ENCODE measurements at places on chromosomes 1 and 21.

DNA sequence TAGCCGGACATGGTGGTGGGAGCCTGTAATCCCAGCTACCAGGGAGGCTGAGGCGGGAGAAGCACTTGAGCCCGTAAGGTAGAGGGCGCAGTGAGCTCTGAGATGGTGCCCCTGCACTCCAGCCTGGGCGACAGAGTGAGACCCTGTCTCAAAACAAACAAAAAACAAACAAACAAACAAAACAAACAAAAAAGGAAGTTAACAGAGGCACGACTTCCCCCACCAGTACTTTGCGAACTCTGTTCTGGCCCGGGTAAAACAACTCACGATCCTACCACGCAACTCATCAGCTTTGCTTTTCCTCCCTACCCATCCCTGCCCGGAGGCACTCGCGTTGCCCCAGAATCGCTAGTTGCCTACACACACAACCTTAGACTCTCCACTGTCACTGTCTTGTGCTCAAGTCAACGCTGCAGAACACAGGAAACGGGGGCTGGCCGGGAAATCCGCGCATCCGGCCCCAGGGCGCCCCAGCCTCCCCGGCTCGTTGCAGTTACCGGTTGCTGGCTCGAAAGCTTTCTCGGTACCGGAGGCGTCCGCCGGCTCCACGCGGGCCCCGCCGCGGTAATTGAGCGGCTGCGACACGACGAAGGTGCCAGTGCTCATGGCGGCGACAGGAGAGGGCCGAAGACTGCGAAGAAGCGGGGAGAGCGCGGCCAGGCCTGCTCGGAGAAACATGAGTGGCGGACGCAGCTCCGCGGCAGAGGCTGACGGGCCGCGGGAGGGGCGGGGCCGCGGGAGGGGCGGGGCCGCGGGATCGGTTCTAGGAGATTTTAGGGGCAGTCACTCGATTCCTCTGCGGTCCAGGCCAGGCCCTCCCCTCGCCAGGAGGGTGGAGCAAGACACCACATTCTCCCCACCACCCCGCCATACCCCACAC lies at the start of gene ALDH9A1:
TSS of gene ALDH9A1 (minus strand) at position 682 of the 880 bp plus-strand sequence. CDS start at position 678, 4 bp downstream.
- DNase-seq: peak; percentile 68

DNA sequence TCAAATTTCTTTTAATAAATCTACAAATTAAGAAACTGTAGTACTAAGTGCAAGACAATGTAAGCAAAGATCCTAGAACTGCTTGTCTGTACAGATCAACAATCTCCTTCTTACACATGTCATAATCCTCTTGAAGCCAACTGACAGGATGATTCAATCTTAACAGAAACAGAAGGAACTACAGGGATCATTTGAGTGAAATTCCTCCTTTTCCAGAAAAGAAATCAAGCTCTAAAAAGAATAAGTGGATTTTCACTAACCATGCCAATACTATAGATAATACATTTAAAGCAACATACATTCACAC lies 53.2 kb downstream of the RAB3GAP2 start:
- DNase-seq: no peak

GRCh38 chr1:198150369-198150768 lies 6.4 kb upstream of the NEK7 start:
- no peak for DNase-seq

DNA sequence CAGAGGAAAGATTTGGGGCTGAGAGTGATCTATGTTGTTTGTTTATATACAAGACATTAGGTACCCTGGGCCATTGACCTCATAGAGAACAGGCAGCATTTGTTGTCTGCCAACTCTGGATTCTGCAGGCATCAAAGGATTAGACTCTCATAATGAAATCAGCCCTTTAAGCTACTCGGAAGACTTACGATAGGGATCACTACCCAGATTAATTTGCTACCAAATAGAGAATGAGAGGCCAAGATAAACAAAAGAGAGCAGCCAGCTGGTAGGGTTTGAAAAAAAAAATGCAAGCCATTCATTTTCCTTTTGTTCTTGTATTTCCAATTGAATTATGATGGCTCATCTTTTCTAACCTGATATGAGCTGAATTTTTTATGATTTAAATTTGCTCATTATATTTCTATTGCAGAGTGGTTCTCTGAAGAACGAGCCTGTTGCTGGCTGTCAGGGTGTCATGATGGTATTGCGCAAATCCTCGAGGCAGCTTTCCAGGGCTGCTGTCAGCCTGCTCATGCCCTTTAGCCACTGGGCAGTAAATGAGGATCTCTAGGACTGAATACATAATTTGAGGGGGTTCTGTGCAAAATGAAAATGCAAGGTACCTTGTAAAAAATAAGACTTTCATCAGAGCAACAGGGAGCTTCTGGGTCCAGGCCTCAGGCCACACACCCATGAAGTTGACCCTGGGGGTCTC lies 116.4 kb upstream of the KCNJ15 start:
- DNase-seq: no peak

- DNase-seq: no peak
These were observed 27.7 kb downstream of the NEK2 start for GRCh38 chr1:211647711-211648121.

DNA sequence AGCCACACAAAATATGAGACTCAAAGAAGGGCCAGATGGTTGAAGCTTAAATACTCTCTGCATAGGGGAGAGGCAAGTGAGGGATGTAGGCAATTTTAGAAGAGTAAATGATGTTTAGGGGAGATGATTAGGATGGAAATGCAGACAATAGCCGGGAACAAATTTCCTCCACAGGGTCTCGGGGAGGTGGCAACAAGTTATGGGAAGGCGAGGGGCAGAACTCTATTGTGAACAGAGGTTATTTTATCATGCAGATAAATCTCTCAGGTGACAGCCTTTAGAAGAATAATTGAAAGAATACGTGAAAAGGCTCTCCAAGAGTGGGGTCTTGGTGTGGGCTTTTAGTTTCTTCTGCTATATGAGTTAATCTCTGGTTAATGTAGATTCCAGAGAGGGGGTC lies 166.7 kb downstream of the GALNT2 start:
- no peak for DNase-seq

GRCh38 chr21:40766381-40766780 lies 80.6 kb downstream of the DSCAM start:
- no peak for DNase-seq

- no peak for DNase-seq
These were observed 27.8 kb downstream of the CBR1 start for GRCh38 chr21:36097427-36098181.

GRCh38 chr1:43482215-43482614 lies 28.5 kb upstream of the HYI start:
- no peak for DNase-seq

DNA sequence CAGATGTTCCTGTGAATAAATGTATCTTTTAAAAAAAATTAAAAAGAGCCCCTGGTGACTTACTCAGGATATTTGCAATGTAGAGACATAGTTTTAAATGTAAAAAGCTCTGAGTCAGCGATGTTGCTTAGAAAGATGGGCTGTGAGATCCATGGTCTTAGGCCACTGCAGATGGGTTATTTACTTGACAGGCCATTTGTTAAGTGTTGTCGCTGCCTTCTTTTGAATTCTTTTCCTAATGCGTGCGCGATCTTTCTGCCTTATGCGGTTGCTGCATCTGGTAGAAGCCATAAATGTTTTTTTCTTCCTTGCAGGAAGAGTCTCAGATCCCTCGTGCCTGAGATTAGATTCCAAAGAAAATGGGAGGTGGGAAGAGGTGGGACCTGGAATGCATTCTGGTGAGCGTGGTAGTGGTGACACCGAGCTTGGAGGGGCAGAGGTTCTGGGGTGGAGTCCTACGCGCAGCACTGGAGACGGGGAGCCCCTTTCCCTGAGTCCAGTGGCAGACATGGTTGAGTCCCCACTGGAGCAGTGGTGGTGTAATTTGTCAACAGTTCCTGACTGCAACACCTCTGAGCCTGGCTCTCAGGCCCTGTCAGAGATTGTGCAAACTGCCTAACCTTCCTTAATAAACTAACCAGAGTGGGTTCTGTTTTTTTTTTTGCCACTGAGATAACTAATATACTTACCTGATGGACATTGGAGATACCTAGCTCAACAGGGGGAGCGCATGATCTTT lies 197.2 kb downstream of the HHAT start:
- DNase-seq: no peak

- no peak for DNase-seq
These were observed 40.9 kb upstream of the CAMK1G start for GRCh38 chr1:209542585-209542984.

DNA sequence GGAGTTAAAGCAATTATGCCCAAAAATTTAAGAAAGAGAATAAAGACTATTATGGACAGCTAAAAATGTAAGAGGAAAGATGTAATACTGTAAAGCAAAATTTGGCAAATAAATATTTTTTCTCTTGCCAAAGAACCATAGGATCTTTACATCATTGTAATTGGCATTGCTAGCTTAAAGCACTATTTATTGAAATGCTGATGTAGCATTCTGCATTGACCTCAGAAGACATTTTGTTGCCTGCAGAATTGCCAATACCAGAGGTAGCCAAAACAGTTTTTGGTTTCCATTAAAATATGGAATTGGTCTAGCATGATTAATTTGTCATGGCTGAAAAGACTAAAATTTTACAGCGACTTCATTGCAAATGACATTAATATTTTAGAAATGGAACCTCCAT lies 191.5 kb upstream of the CHODL start:
- no peak for DNase-seq

GRCh38 chr1:154326546-154327465 lies 1.5 kb downstream of the ATP8B2 start:
- no peak for DNase-seq

GRCh38 chr1:22545141-22545540 lies 18.1 kb upstream of the EPHA8 start:
- no peak for DNase-seq

GRCh38 chr1:156464825-156465452 lies 35.6 kb downstream of the MEF2D start:
- DNase-seq: no peak

DNA sequence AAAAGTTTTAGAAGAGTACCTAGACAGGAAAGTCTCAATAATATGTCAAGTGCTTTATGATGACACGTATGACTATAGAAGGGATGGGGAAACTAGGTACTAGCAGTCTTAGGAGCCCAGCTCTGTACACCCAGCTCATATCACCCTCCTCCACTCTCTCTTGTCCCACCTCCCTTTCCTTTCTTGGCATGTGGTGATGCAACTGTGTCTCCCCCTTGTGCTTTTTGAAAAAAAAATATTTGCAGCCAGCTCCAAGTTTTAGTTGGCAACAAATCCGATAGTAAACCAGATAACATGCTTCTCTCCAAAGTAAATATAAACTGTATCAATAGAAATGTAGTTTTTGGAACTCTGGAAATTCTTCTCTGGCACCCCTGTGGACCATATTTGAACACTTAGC lies 280.7 kb downstream of the PDE4B start:
- DNase-seq: no peak

DNA sequence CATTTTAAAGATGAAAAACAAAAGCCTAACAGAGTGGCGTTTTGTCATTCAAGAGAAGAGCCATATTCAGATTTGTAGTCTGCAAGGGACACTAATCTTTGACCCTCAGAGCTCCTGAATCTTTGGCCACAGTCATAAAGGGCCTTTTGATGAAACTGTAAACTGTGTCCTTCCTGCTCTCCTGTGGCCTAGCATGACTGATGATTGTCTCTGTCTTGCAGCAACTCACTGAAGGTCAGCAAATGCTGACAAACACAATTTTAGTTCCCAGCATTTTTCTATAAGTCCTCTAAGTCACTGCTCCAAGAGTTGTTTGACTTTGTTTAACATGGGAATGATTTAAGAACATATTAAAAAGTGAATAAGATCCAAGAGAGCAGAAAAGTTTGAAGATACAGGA lies 55.3 kb upstream of the PRELP start:
- no peak for DNase-seq

DNA sequence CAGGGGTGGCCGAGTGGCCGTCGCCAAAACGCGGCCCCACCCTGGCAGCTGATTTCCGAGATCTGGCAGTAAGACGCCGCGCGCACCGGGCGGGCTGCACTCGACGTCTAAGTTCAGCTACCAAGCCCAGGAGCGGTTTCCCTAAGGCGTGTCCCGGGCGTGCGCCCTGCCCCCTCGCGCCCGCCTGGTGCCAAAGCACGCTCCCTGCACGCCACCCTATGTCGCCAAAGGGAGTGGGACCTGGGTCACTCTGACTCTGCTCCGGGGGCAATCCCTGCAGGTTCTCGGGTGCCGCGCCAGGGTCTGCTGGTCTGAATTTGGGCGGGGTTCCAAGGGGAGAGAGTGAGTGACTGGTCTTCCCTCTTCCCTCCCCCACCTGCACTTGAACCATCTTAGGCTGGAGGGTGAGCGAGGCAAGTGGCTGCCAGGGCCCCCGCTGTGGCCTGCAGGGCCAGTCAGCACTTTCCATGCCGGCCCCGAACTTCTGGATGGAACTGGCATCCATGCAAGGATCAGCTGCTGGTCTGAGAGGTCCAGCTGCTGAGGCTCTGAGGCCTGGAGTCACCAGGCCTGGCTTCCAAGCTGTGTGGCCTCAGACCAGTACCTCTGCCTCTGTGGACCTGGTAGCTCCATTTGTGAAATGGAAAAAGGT lies at the start of gene LRRC38:
TSS of gene LRRC38 (minus strand) at position 109 of the 652 bp plus-strand sequence. CDS start 410 bp downstream, outside the sequence.
- no peak for DNase-seq

DNA sequence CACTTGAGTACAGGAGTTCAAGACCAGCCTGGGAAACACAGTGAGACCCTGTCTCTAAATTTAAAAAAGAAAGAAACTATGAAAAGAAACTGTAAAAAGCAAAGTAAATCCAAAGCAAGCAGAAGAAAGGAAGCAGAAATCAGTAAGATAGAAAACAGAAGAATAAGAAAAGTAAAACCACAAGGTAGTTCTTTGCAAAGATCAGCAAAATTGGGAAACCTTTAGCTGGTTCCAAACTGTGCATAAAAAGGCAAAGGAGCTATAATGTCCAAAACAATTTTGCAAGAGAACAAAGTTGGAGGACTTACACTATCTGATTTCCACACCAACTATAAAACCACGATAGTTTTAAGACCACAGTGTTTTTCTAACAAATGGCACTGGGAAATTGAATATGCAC lies 218.8 kb downstream of the RPS6KC1 start:
- no peak for DNase-seq

- no peak for DNase-seq
These were observed 7.4 kb downstream of the LDLRAP1 start for GRCh38 chr1:25550683-25551310.

GRCh38 chr1:241408170-241408569 lies 51.2 kb upstream of the RGS7 start:
- no peak for DNase-seq

DNA sequence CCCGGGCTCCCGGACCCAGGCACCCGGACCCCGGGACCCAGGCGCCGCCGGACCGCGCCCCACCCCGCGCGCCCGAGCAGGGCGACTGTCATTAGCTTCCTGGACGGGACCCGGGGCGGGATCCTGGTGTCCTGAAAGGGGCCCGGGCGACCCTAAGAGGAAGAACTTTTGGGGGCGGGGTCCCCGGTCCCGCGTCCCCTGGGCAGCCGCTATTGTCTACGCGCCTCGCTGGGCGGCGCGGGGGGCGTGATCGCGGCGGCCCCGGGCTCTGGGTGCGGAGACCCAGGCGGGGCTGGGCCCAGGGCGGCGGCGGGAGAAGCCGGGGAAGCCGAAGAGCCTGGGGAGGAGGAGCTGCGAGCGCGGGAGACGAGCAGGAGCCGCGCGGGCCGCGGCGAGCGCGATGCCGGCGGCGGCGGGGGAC lies 465 bp downstream of the HUNK start:
- DNase-seq: no peak

DNA sequence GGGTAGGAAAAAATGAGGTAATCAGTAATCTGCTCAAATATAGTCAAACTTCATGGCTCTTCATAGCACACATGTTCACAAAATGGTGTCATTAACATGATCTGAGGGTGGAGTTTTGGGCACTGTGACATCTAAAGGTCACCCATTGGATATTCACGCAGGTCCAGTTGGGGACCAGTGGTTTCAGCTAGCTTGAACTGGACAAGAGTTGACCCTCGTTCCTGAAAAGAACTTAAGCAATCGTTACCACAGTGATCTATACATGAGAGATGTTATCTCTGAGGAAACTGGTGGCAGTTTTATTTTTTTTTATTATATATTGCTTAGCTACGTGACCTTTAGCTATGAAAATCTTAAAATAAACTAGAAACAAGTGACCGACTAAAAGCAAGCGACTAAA lies 3.0 kb upstream of the OR2C3 start:
- no peak for DNase-seq

All from activated CD8-positive, alpha-beta memory T cell treated with anti-CD3 and anti-CD28 coated beads for 4 hours (primary cell).